ENCODE measurements at places on chromosomes 13 and 19.

- DNase-seq: no peak
Measured at GRCh38 chr19:1416014-1416841, 8.8 kb downstream of the DAZAP1 start.

- DNase-seq: no peak
Measured at GRCh38 chr13:75910591-75910990, 274.5 kb downstream of the LMO7 start.

GRCh38 chr13:34627509-34628208 is 314.4 kb upstream of the NBEA start:
- no peak for DNase-seq

- DNase-seq: no peak
Measured at GRCh38 chr13:93861818-93862217, 617.7 kb downstream of the DCT start.

GRCh38 chr13:24274452-24275021 is 34.8 kb upstream of the C1QTNF9 start:
- DNase-seq: peak; percentile 93

GRCh38 chr19:15551293-15552004 is 43.1 kb downstream of the CYP4F22 start:
- DNase-seq: peak; percentile 41

- no peak for DNase-seq
Measured at GRCh38 chr19:31071136-31071855, 277.9 kb downstream of the TSHZ3 start.

GRCh38 chr19:46963093-46963734 is 56.4 kb upstream of the NPAS1 start:
- DNase-seq: no peak

DNA sequence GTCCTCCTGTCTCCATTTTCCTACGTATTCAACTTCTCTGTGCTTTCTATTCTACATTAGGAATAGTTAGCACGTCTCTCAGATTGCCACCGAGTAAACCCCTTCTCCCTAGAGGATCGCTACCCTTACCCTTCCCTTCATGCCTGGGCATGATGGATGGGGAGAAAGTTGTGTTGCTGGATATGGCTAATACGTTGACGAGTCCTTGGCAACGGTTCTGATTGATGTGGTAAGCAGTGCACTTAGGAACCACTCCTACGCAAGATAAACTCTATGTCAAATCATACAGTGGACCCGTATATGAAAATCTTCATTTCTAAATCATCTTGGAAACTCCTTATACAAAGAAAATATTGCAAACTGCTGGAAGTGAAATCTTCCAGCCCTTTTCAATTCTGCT is 224.5 kb downstream of the EFNB2 start:
- DNase-seq: no peak

- peak; percentile 5 for DNase-seq
Measured at GRCh38 chr13:59356607-59357006, 807.1 kb downstream of the DIAPH3 start.

DNA sequence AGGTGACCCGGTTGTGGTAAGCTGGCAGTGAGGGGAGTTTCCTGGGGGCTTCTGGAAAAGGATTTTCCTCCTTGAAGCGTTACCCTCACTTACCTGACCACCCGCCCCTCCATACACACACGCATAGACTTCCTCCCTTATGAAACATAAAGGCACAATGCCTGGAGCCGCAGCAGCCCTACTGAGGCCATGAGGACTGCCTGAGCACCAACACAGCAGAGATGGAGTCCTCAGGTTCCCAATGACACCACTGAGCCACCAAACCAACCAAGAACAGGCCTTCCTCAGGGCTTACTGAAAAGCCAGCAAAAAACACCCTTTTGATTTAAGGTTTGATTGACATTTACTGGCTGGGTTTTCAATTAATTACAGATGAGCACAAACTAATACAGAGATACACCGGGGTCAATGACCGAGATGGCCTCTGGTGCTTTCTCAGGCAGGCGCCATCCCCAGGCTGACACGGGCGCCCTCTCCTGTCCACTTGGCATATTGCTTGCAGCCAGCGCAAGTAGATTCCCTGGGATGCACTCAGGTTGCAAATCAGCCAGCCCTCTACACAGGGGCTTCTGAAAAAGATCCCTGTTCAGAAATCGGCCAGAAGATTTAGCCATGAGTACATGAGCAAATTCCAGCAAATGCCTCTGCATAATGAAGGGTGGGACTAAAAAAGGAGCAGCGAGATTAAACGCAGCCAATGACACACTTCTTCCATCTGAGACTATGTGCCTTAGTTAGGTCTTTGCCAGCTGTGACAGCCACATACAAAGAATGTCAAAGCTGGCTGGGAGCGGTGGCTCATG is 14.8 kb downstream of the OPA3 start:
- peak; percentile 80 for DNase-seq

DNA sequence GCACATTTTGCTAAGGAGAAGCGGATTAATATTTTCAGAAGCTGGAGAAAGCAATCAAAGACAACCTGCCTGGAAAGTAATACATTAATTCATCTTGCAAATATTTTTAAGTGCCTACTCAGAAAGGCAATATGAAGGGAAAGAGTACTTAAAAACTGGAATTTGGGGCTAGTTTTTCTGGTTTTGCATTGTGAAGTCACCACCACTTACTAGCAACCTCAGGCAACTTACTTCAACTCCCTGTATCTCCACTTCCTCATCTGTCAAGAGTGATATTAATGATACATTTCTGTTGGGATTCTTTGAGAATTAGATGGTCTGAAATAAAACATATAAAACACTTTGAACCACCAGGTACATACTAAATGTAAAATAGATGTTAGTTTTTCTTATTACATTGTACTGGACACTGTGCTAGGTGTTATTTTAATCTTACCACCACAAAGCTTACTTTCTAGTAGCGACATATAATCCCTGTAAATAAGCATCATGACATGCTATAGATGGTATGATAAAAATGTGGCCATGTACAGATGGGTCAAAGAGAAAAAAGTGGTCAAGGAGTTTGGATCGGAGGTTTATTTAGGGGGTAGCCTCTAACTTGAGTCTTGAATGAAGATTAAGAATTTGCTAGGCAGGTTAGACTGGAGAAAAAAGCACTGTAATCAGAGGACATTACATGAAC is 101.2 kb downstream of the SPRY2 start:
- no peak for DNase-seq

GRCh38 chr19:15107061-15108010 is at the start of gene SYDE1:
SYDE1 (plus strand) TSS chr19:15107401; CDS start chr19:15107434, 33 bp downstream.
- no peak for DNase-seq

DNA sequence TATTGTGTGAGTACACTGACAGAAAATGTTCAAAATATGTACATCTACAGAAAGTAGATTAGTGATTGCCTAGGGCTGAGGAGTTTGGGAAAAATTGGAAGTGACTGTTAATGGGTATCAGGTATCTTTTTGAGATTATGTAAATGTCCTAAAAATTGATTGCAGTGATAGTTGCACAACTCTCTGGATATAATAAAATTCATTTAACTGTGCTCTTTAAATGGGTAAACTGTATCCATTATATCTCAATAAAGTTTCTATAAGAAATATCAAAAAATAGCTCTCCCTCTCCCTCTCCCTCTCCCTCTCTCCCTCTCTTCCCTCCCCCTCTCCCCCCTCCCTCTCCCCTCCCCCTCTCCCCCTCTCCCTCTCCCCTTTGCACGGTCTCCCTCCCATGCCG is 9.4 kb upstream of the ZNF227 start:
- no peak for DNase-seq

GRCh38 chr19:32233091-32233490 is 112.3 kb upstream of the ZNF507 start:
- DNase-seq: no peak

GRCh38 chr13:72570019-72570418 is 157.4 kb downstream of the MZT1 start:
- DNase-seq: peak; percentile 4

- DNase-seq: no peak
Measured at GRCh38 chr13:88115976-88116375, 444.8 kb downstream of the SLITRK5 start.

- DNase-seq: no peak
Measured at GRCh38 chr13:112837371-112838037, 131.5 kb upstream of the MCF2L start.

GRCh38 chr13:80572308-80572922 is 231.5 kb upstream of the SPRY2 start:
- DNase-seq: no peak

- DNase-seq: no peak
Measured at GRCh38 chr19:13899912-13900584, 5.9 kb downstream of the BRME1 start.

DNA sequence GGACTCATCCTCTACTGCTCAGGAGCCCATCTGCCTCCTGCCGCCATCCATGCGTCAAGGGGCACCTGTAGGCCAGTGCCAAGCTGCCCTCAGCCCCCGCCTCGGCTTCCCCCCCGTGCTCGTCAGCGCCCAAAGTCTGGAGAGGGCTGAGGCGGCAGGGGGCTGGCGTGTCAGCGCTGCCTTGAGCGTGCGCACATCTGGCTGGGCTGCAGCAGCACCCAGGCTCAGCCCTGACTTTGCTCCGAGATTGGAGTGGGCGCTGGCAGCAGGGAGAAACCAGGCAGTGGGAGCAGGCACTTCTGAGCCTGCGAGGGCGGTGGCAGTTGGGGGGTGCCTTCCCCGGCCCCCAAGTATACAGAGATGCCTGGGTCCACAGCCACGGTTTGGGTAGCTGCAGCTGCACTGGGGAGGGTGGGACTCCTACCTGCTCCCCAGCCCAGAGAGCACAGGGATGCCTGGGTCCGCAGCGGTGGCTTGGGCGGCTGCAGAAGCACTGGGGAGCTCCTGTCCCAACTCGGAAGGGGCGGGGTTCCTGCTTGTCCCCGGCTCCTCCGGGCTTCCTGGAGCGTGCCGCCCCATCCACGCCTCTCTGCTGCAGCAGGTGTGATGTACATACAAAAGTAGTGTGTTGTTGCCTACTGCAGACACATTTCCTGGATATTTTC is 44.8 kb upstream of the LPAR6 start:
- no peak for DNase-seq

DNA sequence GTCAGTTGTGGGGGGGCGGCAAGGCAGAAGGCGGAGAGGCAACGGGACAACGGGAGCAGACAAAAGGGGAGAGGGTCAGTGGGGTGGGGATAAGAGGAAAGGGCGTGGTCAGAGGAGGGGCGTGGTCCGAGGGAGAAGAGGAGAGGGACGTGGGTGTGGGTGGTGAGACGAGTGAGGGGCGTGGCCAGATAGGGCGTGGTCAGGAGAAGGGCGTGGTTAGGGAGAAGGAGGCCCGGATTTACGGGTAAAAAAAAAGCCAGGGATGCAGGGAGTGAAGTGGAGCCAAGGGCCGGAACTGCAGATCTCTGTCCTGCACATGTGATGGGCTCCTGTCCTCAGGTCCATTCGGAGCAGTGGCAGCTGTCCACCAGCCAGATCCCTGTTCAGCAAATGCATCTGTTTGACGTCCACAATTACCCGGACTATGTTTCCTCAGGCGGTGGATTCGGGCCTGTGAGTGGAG is 21.5 kb downstream of the CPT1C start:
- peak; percentile 21 for DNase-seq

- no peak for DNase-seq
Measured at GRCh38 chr19:34489175-34489574, 7.6 kb downstream of the WTIP start.

Data from GM12865 (cell line).